ENCODE measurements at places on chromosomes 6 and 20.

- no peak for ATAC-seq
Observed at GRCh38 chr6:29489286-29489685, 1.5 kb upstream of the MAS1L start.

DNA sequence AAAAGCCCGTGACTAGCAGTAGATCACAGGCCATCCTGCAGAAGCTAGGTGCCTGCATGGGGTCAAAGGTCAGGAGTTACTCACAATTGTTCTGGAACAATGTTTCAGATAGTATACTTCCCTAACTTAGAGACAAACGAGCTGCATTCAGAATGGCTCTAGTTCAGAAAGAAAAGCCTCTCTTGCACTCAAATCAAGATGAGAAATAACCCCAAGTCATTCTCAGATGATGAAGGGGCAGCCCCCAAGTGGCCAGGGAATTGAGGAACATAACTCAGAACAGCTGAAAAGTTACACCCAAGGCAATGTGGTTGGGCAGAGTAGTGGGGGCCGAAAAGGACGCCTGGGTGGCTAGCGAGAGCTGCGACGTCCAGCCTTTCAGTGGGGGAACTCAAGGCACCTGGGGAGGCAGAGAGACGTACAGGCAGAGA lies 27.8 kb downstream of the FYN start:
- ATAC-seq, result peak; percentile 24

GRCh38 chr6:21628160-21628559 lies 34.6 kb downstream of the SOX4 start:
- no peak for ATAC-seq

GRCh38 chr20:49675368-49676151 lies 38.1 kb downstream of the B4GALT5 start:
- peak; percentile 25 for ATAC-seq

DNA sequence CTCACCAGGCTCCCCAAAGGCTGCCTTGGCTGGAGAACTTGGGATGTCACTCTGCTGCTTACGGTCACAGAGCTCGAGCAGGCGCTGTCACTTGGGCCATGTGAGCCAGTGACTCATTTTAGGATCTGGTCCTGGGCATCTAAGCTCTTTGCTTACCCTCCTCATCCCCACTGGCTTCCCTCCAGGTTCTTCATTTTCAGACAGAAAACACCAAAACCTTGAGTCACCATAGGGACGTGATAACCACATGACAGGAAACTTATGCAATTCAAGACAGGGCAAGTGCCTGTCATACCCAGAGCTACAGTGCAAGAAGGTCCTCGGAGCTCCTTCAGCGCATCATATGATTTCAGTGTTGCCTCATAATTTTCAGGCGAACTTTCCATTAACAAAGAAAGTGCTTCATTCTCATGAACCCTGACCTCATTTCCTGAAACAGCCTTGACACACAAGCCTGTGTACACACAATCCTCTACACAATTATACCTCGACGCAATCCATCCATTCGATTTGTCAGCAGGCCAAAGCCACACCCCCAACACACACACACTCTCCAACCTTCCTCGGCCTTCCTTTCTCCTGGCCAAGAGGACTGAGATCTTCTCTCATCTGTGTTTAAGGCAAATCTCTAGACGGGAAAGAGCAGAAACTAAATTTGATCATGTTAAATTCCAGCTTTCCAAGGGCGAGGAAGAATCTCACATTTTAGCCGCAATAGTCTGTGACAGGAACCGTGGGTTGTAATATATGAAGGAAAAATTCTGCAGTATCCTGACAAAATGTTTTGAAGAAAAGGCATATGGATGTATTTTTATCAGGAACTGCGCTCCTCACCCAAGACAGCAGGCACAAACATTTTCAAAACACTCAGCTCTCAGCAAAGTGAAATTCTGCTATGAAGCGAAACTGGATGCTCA lies 25.3 kb downstream of the TBC1D7 start:
- peak; percentile 97 for ATAC-seq

GRCh38 chr6:20845592-20845991 lies 311.3 kb downstream of the CDKAL1 start:
- ATAC-seq, result peak; percentile 42

DNA sequence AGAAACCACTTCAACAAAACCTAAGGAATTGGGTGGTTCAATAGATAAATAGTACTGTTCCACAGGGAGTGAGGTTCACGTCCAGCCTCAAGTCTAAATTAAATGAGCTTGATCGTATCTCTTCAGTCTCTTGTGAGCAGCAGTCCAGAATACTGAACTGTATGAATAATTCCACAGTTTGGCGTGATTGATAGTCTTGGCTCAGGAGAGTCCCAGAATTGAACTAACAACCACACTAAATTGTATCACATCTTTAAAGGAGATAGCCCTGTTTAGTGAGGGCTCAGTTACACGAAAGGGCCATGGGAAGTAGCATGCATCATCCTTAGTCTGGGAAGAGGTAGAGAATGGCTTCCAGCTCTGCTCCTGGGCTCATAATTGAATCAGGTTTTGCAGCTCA lies 224.6 kb downstream of the PACRG start:
- no peak for ATAC-seq

DNA sequence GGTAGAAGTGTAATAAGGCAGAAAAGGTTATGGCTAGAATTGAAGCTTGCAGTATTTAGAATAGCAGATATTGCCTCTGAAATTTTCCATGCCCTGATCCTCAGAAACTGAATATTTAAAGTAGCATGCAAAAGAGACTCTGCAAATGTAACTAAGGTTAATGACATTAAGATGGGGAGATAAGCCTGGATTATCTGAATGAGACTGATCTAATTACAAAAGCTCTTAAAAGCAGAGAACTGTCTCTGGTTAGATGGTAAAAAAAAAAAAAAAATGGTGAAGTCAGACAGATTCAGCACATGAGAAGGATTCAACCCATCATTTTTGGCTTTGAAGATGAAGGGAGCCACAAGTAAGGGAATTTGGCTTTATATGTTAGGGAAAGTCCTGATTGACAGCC lies 503.7 kb upstream of the IRAK1BP1 start:
- no peak for ATAC-seq

GRCh38 chr6:452301-453067 lies 60.9 kb downstream of the IRF4 start:
- no peak for ATAC-seq

DNA sequence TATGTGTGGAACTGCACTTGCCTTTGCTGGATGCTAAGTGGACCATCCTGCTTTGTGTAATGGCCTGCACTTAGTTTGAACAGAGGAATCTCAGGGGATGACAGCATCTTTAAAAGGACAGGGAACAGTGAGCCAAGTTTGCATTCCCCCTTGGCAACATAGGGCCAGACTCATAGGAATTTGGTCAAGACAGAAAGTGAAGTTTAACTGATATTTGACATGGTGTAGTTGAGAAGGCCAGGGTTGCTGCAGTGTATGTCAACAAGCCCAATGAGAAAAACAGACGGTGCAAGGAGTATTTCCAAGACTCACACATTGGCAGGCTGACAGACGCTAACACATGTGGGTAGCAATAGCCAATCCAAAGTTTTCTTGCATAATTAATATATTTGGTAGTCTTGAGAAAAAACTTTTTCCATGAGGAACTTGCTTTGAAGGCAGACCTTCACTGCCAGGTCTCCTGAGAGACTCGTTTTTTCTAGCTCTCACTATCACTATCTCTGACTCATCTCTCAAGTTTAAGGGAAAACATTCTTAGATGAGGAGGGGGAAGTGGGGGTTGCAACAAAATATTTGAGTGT lies 213.8 kb downstream of the IBTK start:
- ATAC-seq, result no peak

DNA sequence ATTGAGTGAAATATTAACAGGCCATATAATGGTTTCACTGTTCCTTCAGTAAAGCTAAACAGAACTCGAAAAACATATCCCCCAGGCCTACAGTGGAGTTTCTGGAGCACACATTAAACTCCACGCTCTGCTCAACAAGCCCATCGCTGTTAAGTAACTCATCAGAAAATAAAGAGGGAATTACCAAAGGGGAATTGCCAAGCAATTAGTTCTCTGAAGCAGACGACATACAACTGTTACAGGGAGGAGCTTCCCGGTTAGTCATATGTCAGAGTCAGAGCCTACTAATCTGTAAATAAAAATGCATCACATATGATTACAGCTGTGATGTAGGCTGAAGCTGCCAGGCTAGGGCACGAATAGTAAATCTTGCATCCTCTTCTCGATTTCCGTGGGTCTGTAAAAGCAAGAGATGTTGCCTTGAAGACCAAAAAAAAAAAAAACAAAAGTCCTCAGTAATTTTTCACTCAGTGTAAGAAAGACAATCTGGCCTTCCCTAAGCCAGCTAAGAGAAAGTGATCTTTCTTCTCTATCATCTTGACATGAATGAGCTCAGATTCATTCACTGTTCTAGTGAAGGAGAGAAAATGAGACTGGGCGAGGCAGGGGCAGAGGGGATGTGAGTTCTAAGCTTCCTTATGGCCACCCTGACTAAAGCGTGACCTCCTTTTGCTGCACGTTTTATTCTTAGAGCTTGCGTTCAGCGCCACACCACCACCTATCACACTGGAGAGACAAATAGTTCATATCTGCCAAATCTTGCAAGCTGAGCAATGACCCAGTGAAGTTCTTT lies 13.8 kb downstream of the ATXN1 start:
- peak; percentile 95 for ATAC-seq

- no peak for ATAC-seq
Observed at GRCh38 chr6:18161431-18161830, 6.2 kb downstream of the KDM1B start.

GRCh38 chr6:156988276-156989158 lies 211.3 kb downstream of the ARID1B start:
- ATAC-seq, result peak; percentile 70

DNA sequence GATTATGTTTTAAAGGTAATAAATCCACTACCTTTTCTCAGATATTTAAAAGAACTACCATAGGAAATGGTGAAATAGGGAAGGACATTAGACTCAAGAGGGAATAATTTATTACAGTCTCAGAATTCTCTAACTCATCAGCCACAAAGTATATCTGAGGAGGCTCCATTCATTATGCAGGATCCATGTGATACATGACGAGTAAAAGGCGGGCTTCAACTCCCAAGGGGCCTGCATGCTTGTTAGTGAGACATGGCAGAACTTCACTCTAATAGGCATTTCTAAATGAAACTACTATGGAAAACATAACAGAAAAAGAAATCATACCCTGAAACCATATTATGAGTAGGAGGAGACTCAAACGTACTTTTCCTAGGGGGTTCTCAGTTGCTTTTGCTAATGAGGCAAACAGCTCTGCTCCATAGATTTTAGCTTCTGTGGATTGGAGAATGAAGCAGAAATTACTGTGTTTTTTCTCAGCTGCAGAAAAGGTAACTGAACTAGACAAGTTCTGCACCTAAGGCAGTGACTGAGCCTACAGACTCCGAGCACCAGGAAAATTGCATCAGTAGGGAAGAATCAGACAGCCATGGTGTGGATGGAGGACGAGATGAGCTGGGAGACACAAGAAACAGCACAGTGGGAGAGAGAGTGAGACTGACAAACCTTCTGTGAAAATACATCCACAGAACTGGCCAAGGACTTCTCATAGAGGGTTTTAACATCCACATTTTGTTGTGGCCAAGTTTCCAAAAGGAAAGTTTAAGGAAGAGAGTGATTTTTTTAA lies 254.6 kb upstream of the PRDM1 start:
- no peak for ATAC-seq

DNA sequence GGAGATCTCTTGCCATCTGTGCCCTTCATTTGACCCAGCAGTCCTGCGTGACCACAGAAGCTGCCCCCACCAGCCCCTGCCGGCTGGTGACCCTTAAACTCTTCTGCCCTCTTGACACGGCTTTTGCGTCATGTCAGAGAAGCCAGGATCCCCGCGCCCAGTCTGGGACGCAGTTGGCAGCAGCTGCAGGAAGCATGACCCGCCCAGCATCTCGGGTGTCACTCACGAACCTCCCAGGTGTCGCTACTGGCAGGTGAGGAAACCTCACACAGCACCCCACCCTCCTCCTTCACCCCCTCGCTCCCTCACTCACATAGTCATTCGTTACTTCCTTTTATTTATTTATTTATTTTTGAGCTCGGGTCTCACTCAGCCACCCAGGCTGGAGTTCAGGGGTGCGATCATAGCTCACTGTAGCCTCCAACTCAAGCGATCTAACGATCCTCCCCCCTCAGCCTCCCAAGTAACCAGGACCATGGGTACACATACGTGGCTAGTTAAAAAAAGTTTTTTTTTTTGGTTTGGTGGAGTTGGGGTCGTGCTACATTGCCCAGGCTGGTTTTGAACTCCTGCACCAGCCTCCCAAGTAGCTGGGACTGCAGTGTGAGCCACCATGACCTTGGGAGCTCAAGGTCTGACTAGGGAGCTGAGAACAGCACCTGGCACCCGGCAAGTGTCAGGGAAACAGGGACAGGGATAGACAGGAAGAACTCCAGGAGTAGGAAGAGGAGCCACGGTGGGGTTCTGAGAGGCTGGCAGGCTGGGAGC lies 14.1 kb upstream of the SPDEF start:
- no peak for ATAC-seq

GRCh38 chr6:139370283-139370998 lies 4.0 kb downstream of the CITED2 start:
- ATAC-seq, result no peak

DNA sequence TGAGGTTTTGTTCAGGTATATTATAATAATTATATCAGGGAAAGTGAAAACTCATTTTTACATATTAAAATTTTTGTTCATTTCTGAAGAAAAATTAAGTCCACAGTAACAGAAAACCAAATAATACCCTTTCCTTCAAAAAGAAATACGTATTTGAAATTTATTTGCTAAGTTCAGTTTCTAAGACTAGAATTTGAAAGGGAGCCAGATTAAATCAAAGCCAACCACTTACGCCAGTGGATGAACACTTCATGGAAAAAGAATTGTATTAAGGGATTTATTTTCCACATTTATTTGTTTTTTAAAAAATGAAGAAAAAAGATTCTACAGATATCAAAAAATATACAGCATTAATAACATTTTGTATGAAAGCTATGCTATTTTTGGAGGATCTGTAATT lies 654.4 kb downstream of the EYS start:
- no peak for ATAC-seq

DNA sequence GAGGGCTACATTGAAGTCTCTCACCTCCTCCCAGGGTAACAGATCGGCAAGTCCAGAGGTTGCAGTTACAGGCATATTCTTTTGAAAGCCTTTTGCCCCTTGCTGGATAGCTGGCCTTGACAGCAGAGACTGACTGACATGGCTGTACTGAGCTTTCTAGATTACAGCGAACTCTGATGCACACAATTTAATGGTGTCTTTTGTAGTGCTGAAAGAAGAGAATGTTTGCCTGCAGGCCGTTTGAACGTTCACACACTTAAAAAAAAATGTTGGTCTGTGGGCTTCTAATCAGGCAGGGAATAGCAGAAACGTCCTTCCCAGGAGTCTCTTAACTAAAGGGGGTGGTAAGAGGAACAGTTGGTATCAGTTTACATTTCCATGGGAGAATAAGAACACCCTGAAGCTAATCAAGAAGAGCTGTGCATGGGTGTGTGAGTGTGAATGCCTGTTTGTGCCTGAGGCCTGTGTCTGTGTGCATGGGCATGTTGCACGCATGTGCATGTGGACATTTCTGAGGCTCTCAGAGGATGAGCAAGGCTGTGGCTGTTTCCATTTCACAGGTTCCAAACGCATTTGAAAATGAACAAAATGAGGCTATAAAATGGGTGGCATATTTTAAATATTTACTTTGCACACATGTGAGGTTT lies 213.9 kb upstream of the SSTR4 start:
- no peak for ATAC-seq

GRCh38 chr6:10033223-10033829 lies 381.5 kb downstream of the TFAP2A start:
- ATAC-seq, result no peak

GRCh38 chr20:45088247-45088646 lies 12.7 kb downstream of the KCNS1 start:
- ATAC-seq, result no peak

Data from activated T-helper 17 cell treated with anti-CD3 and anti-CD28 coated beads, Interleukin-2, amount 50 U/mL, for 72 hours (primary cell).